Fibroblast of skin of left biceps (primary cell): ENCODE measurements at places on chromosomes 6 and 20.

- DNase-seq: no peak
Observed at GRCh38 chr20:52086878-52087277, 104.7 kb downstream of the ZFP64 start.

- no peak for DNase-seq
Observed at GRCh38 chr6:125584468-125584939, 164.9 kb upstream of the HEY2 start.

DNA sequence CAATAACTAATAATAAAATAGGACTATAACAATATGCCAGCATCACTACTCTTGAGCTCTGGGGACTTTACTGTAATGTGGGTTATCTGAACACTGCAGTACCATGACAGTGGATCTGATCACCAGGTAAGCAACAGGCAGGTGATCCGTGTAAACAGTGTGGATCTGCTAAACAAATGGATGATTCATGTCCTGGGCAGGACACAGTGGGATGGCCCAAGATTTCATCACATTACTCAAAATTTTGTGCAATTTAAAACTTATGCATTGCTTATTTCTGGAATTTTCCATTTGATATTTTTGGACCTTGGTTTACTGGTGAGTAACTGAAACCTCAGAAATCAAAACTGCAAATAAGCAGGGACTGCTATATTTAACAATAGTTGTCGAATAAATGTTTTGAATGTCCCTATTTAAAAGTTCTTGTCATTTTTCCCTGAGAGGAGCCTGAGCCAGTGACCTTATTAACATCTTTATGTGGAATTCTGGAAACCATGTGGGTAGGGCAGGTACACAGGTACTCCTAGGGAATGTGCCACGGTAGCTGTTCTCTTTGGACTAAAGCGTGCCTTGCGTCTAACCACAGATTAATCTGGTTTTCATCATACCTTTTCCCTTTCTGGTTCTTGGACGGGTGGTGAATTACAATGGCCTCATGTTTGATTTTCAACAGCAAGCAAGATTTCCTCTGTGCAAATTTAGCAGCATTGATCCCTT is 214.5 kb upstream of the SASH1 start:
- DNase-seq: no peak

GRCh38 chr20:32537657-32538525 is 47.2 kb downstream of the NOL4L start:
- DNase-seq: no peak

GRCh38 chr6:68559716-68560115 is 75.4 kb upstream of the ADGRB3 start:
- peak; percentile 4 for DNase-seq

GRCh38 chr6:120587381-120587780 is 746.9 kb downstream of the TBC1D32 start:
- DNase-seq: no peak

DNA sequence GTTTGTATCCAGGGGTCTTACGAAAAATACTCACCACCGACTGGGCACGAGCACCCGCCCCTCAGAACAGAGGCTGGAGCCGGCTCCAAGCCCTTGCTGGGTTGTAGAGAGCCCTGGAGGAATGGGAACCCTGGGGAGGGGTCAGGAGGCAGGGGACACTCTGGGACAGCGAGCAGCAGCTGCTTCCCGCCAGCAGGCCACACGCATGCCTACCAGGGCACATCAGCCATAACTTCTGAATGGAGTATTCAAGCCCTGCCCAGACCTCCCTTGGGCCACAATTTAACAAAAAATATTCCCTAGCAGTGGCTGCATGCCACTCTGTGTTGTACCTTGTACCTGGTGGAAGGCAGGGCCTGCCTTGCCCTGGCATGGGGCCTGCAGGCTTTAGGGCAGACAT is 31.6 kb upstream of the CD93 start:
- DNase-seq: no peak

- DNase-seq: no peak
Observed at GRCh38 chr20:21259346-21259745, 43.8 kb upstream of the XRN2 start.

DNA sequence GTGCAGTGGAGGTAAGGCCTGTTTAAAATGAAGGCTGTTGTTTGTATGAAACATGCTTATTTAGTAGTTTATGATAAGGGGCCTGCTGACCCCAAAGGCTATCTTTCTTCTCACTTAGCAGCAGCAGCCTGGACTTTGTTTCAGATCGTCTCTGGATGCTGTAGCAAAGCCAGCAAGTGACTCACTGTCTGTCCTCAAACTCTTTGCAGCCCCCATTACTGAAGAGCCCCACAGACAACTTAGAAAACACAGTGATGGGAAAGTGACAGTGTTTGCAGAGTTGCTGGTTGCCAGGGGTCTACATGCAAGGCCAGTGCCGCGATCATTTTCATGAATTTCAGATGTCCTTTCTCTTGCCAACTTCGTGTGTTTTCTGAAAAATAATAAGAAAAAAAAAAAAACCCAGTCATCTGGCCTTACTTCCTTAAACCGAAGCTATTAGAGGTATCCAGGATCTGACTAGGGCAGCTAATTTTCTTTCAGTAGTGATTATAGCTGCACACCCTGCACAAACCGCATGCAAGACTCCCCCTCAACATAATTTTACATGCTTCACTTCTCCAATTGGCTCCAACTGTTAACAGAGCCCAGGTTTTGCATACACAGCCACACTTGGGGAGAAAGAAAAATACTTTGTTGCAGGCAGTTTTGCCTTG is 11.6 kb upstream of the F13A1 start:
- no peak for DNase-seq

- no peak for DNase-seq
Observed at GRCh38 chr20:37397076-37397953, 51.4 kb downstream of the SRC start.

- DNase-seq: no peak
Observed at GRCh38 chr20:50193199-50193835, 2.7 kb downstream of the CEBPB start.

- peak; percentile 37 for DNase-seq
Observed at GRCh38 chr6:97697456-97697855, 414.4 kb upstream of the MMS22L start.

DNA sequence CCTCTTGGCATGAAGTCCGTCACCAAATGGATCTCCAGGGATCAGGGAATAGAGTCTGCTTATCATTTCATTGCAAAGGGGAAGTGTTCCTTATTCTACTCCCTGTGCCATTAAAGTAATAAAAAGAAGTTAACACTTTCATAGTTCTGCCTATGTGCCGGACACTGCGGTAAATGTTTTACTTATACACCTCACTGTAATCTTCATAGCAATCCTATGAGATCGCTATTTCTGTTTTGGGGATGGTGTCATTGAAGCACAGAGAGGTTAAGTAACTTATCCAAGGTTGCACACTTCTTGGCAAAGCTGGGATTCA is 177.7 kb downstream of the TSHZ2 start:
- DNase-seq: no peak

DNA sequence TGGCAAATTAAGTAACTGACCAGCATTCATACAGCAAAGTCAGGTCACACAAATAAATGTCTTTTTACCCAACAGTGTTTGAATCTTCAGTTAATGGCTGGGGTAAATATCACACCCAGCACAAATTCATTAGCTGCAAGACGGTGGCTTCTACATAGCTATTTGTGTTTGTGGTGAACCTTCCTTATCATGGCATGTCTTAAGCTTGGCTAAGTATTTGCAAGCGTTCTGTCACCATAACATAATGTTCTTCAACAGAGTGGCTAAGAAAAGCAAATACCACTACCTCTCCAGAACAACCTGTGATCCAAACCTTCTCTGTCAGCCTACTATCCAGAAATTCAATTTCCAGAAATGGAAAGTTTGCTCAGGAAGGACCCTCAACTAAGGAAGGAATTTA is 255.6 kb upstream of the TAB2 start:
- DNase-seq: no peak

DNA sequence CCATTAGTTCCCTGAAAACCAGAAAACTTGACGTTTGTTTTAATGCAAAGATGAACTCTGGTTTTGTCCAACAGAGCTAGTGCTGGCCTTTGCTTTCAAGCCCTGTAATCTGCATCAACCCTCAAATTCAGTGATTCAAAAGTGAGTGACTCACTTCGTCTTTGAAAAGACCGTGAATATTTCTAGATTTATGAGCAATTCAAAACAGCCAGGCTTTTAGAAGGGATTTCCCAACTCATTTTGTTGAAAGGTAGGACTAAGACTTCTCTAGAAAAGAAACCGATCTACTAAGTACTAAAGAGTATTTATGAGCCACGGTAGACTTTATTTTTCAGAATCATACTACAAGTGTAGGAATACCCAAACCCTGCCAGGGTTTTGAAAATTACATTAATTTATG is 121.5 kb downstream of the UST start:
- peak; percentile 27 for DNase-seq

DNA sequence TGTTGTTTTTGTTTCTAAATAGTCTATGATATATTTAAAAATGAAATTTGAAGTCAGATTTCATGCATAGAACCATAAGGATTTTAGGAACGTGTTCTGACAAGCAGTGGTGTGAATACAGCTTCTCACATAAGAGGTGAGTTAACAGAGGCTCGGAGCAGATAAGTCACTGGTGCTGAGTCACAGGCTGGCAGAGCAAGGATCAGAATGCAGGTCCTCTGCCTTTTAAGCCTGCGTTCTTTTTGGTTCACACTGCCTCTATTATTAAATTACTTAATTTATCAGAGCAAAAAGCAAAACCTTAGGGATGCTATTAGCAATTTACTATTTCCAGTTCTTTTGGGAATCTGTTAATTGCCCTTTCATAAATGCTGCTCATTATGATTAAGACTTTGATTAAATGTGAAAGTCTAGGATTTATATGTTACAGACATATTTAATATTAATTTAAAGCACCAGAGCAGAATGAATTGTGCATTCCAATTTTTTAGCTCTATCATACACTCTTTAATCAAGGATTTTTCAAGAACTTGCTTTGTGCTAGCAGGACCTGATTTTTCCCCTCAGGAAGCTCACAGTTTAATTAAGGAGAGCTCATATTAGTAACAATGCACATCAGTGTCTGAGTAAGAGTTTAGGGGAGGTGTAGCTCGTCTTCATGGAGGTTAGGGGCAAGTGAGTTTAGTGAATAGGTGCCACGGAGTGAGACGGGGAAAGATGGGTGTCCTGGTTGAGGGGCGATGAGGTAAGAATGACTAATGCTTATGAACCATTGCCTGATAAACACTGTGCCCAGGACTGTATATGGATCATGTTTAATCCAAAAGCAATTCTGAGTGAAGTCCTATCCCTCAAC is 212.7 kb upstream of the AGPAT4 start:
- DNase-seq: no peak

GRCh38 chr6:41895300-41896233 is at the start of gene USP49:
Gene USP49, minus strand, starts transcription at chr6:41895375. Its CDS starts 88,392 bp downstream, at chr6:41806983.
- DNase-seq: peak; percentile 60

DNA sequence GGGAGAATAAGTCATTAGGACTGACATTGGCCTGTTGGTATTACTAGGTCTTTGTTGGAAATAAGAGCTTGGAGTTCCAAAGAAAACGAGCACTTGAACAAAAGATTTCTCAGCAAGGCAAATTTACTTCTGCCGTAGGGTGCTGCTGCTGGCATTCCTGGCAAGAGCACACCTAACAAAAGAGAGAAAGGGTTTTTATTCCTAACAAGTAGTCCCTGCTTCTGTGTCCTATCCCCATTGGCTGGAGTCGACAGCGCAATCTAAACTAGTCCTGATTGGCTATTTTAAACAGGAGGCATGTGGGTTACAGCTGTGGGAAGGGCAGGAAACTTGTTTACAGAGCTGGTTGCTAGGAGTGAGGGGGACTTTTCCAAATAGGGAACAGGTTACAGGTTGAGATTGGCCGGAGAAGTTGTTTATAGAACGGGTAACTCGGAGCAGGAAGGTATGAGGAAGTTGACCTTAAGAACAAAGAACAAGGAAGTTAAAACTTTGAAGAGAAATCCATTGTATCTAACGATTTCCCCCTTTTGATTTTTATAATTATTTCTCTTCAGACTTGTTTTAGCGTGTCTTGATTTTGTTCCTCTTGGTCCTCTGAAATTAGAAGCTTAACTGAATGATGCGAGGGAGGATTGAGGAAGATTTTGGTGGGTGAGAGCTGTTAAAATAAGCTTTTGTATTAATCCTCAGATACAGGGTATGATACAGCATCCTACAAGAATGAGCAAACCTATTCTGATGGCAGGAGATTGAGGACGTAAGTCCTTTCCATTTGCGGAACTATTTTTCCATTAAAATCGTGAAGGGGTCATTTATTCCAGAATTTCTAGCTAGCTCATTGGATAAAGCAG is 3.4 kb upstream of the ZNFX1 start:
- no peak for DNase-seq

- DNase-seq: no peak
Observed at GRCh38 chr6:64984948-64985347, 722.1 kb downstream of the EYS start.

DNA sequence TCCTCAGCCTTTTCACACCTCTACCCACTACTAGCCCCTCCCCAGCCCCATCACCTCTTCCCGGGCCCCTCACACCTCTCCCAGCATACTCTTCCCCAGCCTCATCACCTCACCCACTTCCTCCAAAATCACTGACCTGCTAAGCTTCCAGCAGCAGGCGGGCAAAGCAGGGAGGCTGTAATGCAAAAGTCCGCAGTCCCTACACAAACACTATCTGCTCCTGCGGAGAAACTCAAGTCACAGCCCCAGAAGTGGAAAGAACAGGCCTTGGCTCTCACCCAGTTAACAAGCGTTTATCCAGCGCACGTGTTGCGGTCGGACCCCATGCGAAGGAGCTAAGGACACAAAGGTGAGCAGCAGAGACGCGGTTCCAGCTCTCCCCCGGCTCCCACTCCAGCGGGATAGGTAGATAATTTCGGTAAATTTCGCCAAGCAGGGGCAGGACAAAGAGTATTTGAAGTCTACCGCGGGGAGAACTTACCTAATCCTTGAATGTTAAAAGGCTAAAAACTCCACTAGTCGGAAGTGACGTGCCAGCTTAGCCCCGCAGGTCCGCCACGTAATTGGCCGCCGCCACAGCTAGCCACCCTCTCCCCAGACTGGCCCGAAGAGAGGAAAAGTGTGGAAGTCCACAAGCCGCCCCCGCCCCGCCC is 728 bp upstream of the TRIM39 start:
- DNase-seq: peak; percentile 34

DNA sequence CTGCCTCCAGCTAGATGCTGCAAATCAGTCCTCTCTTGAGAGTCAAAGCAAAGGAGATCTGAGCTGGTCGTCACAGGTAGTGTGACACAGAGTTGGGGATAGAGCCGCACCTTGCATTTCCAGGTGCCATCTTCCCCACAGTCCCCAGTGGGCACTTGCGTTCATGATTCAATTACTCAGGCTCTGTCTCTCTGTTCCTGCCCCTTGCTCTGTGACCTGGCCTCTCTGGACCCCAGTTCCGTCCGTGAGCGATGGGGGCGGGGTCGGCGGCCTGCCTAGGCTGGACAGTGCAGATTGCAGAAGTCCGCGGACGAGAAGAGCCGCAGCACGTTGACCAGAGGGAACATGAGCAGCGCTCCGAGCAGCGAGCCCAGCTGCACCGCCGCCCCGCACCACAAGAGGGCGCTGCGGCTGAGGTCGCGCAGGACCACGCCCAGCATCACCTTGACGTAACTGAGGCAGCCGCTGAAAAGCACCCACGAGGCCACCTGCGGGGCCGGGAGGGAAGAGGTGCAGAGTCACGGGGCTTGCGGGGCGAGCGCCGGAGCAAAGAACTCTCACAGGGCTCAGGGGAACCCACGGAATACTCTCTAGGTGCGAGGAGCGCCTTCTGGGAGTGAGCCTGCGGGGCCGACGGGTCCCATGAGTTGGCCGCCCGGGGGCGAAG is 7.4 kb downstream of the SLC52A3 start:
- no peak for DNase-seq

GRCh38 chr6:12381587-12381986 is 91.4 kb downstream of the EDN1 start:
- DNase-seq: no peak
